ENCODE measurements at places on chromosomes 12 and 14.
A peak's percentile ranks its signal among the peaks of the same experiment; 100 is the strongest.

DNA sequence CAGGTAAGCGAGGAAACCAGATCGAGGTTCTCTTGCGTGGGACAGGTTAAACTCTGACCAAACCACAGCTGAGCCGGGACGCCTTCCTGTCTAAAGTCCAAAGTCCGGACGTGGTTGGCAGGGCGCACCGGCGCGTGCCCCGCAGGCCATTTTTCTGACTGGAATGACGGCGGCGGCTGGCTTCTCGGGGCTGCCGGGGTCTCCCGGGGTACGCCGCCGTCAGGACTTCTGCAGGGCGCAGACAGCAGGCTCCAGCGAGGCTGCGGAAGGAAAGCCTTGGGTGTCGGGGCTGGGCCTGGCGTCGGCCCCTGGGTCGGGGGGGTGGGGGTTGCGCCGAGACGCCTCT lies 32.8 kb downstream of the MIA2 start:
- DNase-seq, result peak; percentile 65
- peak overlapping the region; percentile 98 for H3K27ac ChIP-seq
- no peaks in the 10 kb centered on the region for H3K4me1 ChIP-seq
- no peaks in the 10 kb centered on the region for H3K36me3 ChIP-seq
- no peaks in the 10 kb centered on the region for H3K27me3 ChIP-seq

DNA sequence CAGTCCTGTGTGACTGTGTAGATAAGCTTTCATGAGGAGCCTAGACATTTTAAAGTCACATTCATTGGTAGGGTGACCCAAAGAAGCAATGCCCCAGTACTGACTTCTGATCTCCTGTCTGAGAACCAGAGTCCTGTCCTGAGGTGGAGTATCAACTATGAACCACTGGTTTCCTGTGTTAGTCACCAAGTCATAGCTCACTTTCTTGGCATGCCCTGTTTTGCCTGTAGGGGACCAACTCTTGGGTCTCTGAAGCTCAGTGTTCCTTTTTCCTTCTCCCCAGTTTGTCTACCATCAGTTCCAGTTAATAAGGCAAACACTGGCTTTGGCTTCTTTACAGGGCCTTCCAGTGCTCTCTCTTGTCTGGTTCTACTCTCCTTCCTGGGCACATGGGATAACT lies 97.4 kb downstream of the C12orf75 start:
- H3K4me3 ChIP-seq, result no peak overlapping the region
- H3K4me1 ChIP-seq, result no peaks in the 10 kb centered on the region
- H3K36me3 ChIP-seq, result no peaks in the 10 kb centered on the region

DNA sequence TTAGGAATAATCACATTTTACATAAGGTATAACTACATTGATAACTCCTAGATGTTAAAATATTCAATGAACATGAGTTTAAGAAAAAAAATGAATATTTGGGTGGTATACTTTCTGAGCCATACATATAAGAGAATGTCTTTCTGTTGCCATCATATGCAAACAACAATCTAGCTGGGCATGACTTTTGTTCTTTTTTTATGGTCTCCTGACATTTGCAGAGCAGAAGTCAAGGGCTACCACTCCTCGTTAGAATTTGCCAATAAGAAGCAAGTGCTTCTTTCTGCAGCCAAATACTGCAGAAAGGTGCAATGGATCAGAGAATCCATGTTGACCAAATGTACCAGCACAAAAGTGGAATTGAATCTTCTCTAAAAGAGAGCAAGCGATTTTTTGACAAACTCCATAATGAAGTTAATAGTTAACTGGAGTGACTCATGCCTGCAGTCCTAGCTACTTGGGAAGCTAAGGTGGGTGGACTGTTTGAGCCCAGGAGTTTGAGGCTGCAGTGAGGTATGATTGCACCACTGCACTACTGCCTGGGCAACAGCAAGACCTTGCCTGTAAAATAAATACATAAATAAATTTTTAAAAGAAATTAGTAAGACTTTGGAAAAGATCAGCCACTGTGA lies 25.5 kb upstream of the CCDC91 start:
- H3K36me3 ChIP-seq, result no peaks in the 10 kb centered on the region
- DNase-seq, result peak; percentile 18
- H3K4me1 ChIP-seq, result no peaks in the 10 kb centered on the region
- no peak overlapping the region for H3K27ac ChIP-seq

GRCh38 chr12:52474212-52474611 lies 607 bp upstream of the KRT6C start:
- no peaks in the 10 kb centered on the region for H3K27me3 ChIP-seq
- DNase-seq, result no peak
- H3K27ac ChIP-seq, result no peak overlapping the region
- H3K4me3 ChIP-seq, result no peak overlapping the region

DNA sequence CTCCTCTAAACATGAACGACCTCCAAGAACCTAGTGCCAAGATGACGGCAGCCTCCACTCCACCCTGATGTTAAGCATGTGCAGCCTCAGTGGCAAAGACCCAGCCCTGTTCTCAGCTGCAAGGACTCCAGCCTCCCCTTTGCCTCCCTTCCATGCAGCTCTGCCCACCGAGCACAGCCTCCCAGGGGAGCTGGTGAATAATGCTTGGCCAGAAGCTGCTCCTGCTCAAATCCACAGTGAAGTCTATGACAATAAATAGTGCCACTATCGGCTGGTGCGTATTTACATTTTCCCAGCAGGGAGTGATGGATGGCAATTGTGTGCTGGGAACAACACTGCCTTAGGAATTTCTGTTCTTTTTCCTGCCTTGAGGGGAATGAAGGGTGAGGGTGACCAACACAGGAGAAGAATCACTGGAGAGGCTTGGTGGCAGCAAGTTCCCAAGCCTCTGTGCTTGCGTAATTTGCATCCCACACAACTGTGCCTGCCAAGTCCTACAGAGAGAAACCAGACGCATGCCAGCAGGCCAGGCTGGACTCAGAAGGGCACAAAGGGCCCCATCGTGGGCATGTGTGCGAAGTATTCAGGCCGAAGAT lies 29.9 kb upstream of the TC2N start:
- DNase-seq, result peak; percentile 85
- H3K27me3 ChIP-seq, result no peaks in the 10 kb centered on the region
- H3K36me3 ChIP-seq, result no peaks in the 10 kb centered on the region
- H3K4me3 ChIP-seq, result no peak overlapping the region
- H3K4me1 ChIP-seq, result no peaks in the 10 kb centered on the region

DNA sequence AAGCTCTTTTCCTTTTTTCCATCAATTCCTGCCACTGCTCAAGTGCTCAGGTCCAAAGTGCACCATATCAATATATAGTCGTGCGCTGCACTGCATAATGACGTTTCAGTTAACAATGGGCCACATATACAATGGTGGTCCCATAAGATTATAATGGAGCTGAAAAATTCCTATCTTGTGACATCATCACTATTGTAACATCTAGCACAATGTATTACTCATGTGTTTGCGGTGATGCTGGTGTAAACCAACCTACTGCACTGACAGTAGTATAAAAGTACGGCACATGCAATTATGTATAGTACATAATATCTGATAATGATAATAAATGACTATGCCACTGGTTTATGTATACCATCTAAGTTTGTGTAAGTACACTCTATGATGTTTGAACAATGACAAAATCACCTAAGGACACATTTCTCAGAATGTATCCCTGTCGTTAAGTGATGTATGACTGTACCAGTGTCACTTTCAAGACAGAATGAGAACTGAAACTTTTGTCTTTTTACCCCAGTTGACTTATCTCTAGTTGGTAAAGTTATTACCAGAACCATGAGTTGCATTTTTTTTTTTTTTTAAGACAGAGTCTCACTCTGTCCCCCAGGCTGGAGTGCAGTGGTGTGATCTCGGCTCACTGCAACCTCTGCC lies 53.7 kb upstream of the INSM2 start:
- H3K27me3 ChIP-seq, result no peaks in the 10 kb centered on the region
- no peaks in the 10 kb centered on the region for H3K36me3 ChIP-seq
- DNase-seq, result peak; percentile 1
- H3K4me3 ChIP-seq, result no peak overlapping the region
- H3K27ac ChIP-seq, result no peak overlapping the region

- no peaks in the 10 kb centered on the region for H3K27me3 ChIP-seq
- no peak overlapping the region for H3K4me3 ChIP-seq
- peak; percentile 88 for DNase-seq
- H3K4me1 ChIP-seq, result peaks cover 2% of the 10 kb centered on the region
Observed at GRCh38 chr14:91228112-91229004, 16.1 kb downstream of the GPR68 start.

Measured in fibroblast of lung (primary cell).